T-helper 2 cell (primary cell): ENCODE measurements at places on chromosomes 1 and 21.

DNA sequence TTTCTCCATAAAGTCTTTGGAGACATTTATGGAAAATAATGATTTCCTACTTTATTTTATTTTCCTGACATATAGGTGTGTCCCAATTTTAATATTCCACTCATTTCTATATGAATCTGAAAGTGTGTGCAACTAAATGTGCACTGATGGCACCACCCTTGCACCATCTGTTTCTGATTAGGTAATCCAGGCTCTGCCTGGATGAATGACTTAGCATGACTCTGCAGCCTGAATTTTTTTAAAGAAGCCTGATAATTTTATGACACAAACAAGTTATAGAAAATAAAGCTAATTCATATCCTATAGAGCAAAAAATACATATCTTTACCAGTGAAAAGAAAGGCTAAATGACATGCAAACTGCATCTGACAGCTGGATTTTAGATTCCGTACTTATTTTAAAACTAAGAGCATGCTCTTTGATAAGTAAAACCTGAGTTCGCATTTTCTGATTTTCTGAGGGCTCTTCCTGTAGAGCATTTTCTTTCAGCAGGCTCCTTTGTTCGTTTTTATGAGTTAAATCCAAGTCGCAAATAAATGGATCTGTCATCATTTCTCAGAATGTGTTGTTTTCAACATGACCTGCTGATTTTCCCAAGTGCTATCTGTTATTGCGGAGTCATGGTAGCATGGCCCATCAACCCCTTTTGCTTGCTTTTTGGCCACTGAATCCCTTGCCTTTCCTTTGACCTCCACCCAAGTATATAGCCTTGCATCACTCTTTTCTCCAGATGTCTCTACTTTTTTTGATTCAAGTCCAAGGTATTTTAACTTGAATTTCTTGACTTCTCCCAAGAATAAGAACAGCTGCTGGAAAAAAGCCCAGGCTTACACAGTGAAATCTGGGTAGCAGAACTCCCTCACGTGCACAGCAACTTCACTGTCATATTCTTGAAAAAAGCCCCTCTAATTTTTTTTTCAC lies 52.8 kb upstream of the LYPLAL1 start:
- DNase-seq, result no peak

GRCh38 chr1:87121711-87122163 lies 206.9 kb upstream of the LMO4 start:
- no peak for DNase-seq

DNA sequence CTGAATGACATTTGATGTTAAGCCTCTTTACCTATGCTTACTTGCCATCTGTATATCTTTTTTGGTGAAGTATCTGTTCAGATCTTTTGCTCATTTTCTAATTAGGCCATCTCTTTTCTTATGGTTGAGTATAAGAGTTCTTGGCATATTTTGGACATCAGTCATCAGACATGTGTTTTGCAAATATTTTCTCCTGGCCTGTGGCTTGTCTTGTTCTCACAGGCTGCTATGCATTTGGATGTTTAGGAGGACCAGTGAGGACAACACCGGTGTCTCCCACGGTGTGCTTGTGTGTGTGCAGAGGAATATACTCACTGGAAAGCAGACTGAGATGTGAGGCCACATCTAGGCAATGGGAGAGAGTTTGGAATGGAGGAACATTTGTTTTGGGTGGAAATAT lies 87.1 kb upstream of the LYST start:
- DNase-seq, result no peak

GRCh38 chr1:17624611-17625233 lies 85.2 kb downstream of the ARHGEF10L start:
- no peak for DNase-seq

GRCh38 chr1:85465786-85466134 lies 801 bp upstream of the DDAH1 start:
- no peak for DNase-seq

GRCh38 chr21:46456750-46457149 lies 1.9 kb upstream of the DIP2A start:
- no peak for DNase-seq

- DNase-seq, result no peak
Observed at GRCh38 chr1:53516181-53516580, 57.0 kb downstream of the DMRTB1 start.

- DNase-seq, result no peak
Observed at GRCh38 chr1:44854970-44855369, 11.9 kb upstream of the PTCH2 start.

DNA sequence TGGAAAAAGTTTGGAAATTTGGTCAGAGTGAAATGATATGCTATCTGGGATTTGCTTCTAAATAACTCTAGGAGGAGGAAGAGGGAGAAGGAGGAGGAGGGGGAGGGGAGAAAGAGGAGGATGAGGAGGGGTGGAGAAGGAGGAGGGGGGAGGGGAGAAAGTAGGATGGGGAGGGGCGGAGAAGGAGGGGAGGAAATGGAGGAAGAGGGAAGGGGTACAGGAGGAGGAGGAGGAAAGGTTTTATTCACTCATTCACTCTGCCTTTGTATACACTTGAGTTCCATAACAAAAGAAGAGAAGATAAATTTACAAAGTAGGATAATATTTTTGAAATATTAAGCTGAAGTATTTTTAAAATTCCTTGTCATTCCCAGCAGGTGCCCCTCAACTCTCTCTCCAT lies 6.3 kb upstream of the VPS26C start:
- DNase-seq, result no peak

DNA sequence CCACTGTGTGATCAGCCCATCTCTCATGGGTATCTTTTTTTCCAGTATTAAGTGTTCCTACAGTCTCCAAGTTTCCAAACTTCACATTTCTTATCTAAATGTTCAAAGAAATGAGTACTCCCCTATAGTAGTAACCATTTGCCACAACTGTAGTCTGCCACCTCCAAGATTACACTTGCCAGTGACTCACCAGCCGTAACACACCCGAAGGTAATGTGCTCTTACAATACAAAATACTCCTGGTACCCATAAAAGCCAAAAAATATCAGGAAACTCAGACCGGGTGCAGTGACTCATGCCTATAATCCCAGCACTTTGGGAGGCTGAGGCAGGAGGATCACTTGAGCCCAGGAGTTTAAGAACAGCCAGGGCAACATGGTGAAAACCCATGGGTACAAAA lies 20.5 kb upstream of the ZNF496 start:
- DNase-seq, result no peak

- no peak for DNase-seq
Observed at GRCh38 chr1:245142171-245142798, 12.5 kb upstream of the KIF26B start.

DNA sequence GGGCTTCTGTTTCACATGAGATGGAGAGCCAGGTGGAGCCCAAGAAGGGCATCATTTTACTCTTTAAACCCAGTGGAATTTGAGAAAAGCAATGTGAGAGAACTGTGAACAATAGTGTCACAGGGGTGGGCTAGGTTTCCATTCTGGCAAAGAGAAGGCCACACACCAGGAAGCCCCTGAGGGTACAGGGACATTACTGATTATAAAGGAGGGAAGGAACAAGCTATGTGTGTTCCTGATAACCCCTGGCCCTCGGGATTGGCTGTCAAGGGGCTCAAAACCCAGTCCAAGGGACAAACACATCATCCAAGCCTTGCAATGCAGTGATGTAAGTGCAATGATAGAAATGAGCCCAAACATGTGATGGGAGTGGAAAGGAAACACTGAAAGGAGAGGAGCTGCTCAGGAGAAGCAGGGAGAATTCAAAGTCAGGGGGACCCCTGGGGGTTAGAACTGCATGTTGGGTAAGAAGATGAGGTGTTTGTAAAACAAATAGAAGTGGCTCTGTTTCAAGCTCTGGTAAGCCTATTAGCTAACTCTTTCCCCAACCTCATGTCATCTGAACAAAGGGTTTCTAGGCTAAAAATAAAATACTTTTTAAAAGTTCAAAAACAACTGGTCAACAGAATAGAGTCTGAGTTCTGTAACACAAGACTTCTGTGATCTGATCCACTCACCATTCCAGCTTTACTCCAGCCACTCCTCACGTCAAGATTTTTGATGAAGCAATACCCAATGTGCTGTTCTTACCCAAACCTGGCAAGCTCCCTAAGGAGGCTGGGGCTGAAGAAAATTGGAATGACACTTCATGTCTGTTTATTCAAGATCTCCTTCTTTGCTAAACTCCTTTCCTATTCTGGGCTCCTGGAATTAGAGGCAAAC lies 51.1 kb upstream of the IL12RB2 start:
- no peak for DNase-seq

DNA sequence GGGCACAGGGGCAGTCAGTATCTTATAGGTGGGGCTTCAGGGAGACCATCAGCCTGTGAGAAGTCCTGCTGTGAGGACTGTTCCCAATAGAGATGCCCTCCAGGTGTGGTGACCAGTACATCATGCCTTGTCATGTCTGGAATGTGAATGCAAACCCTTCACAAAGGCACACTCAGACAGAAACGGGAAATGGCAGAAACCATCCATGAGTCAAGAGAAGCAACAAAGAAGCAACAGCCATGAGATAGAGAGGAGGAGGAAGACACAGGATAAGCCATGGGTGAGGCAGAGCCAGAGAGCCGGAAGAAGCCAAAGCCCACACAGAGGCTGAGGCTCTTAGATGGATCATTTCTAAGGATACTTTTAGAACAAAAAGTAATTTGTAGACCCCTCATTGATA lies 20.1 kb upstream of the ZP4 start:
- no peak for DNase-seq

DNA sequence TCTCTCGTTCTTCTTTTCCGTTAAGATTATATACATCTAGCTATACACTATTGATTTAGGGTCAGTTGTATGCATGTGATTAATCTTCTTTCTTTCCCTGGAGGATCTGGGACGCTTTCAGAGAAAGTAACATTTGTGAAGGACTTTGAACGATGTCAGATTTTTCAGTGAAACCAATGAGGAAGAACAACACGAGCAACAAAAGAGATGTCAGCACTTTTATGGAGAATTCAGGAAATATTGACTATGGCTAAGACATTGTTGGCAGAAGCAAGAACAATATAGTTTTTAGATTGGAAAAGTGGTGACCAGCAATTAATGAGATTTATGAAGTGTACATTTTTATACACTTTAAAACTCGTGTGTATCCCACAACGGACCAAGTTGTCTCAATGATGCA lies 355.5 kb downstream of the TGFB2 start:
- DNase-seq, result no peak

DNA sequence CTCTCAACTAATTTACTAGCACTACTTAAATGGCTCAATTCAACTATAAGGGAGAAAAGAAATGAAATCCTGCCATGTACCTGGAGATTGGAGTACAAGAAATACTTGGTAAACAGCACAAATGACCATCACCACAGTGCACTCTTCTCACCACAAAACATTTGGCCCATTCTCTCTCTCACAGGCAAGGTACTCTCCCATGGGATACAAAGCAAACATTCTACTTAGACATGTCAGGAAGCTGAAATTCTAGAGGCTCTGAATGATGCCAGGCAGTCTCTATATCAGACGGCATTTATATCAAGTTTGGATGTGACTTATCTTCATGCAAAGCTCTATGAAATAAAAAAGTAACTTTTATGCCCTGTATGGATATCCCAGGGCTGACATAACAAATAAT lies 72.5 kb downstream of the DPT start:
- DNase-seq, result no peak

DNA sequence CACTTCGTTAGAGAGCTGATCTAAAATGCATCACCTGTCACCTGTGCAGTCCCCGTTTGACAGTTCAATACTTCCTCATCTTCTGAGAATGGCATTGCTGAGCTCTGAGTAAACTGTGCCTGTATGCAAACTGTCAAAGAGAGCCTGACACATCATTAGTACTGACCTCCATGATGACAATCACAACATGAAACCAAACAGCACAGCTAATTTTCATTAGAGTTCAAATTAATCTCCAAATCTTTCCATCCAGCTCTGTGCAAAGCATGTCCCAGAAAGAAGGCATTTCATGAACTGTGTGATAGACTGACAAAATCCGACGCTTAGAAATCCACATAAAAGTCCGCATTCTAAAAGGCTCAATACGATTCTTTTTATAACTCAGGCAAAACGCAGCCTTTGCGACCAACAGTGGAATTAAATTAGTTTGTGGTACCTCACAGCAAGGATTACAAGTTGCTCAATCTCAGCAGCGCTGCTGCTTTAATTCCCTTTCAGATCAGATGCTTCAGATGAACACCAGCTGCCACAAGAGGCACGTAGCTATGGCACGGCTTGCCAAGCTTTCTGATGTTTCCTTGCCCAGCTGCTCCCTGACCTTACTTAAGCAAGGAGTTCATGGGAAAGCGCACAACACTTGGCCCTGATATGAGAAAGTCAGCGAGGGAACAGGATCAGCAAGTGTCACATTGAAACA lies 765.5 kb upstream of the PRMT6 start:
- DNase-seq, result no peak

- DNase-seq, result no peak
Observed at GRCh38 chr1:91745640-91746373, 140.1 kb downstream of the TGFBR3 start.

DNA sequence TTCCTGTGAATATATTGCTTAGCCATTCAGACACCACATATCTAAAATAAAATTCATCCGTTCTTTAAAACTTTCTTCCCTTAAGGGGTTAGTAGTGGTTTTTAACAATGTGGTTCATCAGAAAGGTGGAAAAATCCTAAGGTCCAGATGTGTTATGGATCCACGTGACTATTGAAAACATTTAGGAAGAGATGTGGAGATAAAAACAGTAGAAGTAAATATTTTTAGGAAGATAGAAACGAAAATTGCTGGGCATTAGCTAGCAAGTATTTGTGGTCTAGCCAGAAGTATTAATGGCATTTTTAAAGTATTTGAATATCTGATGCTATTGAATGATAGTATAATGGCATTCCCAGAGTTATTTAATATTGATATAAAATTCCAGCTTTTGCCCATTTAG lies 180.8 kb downstream of the LTN1 start:
- no peak for DNase-seq

DNA sequence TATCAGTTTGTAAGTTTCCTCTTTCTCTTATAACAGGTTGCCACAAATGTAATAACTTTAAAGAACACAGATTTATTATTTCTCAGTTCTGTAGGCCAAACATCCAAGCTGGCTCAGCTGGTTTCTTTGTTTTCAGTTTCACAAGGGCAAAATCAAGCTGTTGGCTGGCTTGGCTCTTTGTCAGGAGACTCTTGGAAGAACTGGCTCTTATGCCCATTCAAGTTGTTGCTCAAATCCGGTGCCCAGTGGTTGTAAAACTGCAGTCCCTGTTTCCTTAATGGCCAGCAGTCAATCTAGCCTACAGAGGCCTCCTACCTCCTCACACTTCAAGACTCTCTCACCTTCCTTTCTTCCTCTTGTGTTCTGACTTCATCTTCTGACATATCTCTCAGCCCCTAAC lies 1171.0 kb downstream of the MRPL39 start:
- DNase-seq, result no peak

DNA sequence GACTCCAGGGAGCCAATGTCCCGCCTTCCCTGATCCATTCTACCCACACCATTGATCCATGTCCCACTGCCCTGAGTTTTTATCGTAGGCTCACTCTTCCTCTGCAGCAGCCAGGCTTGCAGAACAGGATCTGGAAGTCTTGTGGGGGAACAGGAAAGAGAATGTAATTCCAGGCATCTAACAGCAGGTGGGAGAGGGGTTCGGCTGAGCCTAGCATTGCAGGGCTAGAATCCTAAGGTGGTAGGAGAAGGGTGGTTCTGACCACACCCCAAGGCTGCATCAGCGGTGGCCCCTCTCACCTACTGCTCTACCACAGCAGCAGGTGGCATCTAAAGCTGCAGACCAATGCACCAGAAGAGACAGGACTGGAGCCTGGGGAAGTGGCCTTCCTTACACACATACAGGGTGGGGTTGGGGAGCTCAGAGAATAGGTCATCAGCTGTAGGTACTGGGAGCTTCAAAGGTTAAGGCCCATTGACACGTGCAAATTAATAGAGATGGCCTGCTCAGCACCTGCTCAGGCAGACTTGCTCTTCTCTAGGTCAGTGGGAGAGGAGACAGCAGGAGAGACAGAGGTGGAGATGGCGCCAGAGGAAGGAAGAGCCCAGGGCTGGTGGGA lies 20.5 kb downstream of the KNCN start:
- DNase-seq, result no peak
